ENCODE measurements at places on chromosomes 13 and 19.

DNA sequence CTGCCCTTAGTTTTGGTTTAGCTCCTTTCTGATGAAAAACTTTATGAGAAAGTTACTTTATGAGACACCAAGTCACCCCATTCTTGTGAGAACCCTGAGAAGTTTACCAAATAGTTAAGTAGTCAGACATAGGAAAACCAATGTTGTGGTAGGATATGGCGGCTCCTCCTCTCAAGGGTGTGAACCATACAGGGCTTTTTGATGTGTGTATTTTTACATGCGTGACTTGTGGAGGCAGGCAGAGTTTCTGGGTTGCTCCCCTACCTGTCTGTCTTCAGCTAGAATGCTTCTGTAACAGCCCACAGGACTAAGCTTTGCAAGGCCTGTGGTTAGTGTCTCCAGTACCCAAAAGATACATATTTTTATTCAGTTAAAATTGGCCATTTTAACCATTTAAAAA, 18.3 kb downstream of the UBAC2 start:
- no peak for DNase-seq

GRCh38 chr13:74221752-74222151, 87.5 kb upstream of the KLF12 start:
- no peak for DNase-seq

- no peak for DNase-seq
Observed at GRCh38 chr19:3005345-3005744, 23.7 kb downstream of the TLE2 start.

DNA sequence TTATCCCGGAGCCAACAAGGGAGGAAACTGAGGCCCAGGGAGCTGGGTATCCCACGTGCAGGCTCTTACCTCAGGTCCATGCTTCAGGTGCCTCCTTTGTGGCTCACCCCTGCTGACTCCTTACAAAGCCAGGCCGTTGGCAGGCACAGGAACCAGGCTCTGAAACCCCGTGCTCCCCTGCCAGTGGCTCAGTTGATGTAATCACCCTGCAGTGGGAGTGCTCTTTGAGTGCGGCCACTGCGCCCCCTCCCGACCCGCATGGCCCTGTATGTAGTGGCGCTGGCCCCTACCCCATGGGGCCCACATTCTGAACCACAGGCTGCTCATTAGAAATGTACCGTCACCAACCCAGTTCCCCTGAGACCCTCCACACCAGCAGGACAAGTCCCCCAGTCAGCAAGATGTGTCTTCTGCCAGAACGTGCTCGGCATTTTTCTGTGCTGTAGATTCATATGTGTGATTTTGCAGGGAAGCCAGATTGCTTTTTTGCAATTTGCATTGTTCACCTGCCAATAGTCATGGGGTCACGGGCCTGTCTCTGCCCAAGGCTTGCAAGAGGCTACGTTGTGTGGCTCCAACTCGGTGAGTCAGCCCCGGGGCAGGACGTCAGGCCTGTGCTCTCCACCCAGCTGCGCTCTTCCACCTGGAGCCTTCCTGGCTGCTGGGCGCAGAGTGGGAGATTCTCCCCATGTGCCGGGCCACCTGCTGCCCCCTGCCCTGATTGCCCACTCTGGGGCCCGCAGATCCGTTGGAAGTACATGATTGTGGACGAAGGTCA, 60.3 kb downstream of the SMARCA4 start:
- DNase-seq = no peak

DNA sequence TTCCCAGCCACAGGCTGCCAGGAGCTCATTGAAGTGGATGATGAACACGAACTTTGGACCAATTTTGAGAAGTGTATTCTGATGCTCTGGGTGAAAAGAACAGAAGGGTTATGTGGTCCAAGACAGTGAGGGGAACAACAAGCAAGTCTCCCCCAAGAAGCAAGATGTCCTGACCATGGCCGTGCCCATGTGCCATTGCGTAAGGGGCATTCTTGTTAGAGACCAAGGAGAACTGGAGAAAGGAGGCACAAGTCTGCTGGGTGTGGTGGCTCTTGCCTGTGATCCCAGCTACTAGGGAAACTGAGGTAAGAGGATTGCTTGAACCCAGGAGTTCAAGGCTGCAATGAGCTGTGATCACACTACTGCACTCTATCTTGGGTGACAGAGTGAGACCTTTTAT, 27.0 kb upstream of the UBAC2 start:
- no peak for DNase-seq

- DNase-seq = no peak
Observed at GRCh38 chr13:50065712-50066111, 50.5 kb downstream of the KCNRG start.

Data from WERI-Rb-1 (cell line).